ENCODE measurements at places on chromosomes 2 and 18.

DNA sequence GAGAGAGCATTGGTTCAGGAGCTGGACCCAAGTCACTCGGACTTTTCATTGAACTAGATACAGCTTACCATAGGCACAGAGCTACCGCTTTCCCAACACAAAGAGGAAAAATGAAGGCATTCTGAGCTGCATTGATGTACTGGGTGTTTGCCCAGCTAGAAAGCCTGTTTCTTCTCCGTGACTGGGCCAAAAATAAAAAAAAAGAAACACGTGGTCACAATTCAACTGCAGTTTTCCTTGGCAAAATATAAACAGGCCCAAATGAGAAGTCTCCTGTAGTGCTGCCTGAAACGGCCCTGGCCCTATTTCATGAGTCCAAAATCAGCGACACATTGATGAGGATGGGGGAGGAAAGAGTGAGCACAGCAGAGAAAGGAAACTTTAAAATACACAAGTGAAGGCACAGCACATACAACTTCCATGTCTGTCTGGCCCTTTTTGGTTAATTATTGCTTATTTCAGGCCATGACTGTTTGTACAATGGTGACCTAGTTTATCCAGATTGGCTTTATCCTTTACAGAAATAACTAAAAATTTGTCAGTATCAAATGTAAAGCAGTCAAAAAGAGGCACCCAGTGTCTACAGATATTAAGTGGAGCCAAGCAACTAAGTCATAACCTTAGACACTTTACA, 179.7 kb downstream of the ICOS start:
- DNase-seq, result no peak

DNA sequence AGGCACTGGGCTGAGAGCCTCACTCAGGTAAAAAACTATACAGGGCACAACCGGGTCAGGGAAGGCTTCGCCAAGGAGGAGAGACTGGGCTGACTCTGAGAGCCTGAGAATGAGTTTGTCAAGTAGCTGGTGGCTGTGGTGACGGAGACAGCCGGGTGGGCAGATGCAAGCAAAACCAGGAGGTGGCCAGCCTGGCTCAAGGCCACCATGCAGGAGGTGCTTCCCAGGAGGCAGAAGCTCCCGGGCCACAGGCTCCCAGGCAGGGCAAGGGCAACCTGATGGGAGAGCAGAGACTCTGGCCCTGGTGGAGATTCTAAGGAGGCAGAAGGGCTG, 2.9 kb upstream of the INHBB start:
- no peak for DNase-seq

GRCh38 chr2:179344280-179344964, 79.8 kb upstream of the SESTD1 start:
- no peak for DNase-seq

GRCh38 chr2:189951791-189952535, 110.6 kb downstream of the MSTN start:
- DNase-seq, result no peak

DNA sequence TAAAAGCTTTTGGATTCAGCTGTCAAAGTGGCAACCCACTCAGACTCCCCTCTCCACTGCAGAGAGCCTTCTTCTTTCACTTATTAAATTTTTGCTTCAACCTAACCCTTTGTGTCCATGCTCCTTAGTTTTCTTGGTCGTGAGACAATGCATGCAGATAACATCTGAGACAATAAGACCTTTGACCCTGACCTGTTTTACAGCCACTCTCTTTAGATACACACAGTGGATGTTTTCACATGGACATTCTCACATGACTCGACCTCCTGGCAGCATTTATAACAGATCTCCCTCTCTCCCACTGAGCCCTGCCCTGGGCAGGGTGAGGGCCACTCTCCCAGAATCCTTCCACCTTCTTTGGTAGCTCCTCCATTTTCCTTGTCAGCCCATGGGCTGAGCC, 30.4 kb upstream of the IL36G start:
- DNase-seq, result no peak

DNA sequence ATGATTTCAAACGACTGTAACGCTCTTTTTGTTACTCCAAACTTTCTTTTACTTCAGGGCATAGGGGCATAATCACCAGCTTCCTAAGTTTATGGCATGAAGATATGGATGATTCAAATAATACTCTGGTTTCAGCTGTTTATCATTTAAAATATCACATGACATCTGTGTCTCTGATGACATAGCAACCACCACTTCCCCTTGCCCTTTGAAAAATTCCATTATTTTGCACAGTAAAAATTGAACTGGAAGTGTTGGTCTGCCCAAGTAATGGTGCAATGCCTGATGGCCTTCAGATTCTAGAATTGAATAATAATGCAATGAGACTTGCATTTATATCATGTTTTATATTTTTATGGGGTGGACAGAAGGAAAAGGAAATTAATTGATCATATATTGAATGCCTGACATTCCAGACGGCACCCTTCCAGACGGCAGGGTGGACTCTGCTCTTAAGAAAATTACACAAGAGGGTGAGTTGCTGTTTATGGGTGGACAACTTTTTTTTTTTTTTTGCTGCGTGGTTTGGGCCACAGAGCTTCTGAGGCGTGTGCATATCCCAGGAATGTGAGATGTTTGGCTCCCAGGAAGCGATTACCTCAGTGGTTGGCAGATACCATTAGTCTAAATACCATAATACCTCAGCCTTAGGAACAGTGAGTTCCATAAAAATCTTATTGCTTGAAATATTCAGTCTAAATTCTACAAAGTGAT, 101.7 kb upstream of the ZNF521 start:
- no peak for DNase-seq

DNA sequence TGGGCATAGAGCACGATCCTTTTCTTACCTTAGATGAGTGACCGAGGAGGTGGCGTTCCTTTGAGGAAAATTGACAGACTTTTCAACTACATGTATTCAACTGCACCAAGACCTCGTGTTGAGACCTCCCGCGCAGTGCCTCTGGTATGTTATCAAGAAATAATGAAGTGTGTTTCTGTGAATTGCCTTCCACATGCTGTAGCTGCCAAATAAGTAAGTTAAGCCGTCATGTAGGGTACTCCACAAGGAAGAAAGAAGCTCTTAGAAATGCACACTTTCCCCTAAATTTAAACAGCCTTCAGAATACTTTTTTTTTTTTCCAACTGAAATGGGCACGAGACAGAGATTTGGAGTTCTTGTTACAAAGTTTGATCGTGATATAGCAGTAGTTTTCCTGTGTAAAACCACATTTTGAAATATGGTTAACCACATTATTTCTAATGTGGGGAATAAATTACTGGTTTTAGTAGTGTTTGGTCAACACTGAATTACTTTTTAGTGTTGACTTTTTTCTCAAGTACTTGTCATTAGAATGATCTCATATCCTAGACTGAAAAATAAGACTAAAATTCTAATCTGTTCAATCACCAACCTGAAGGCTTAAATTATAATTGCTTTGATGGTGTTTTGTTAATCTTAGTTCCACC, 30.5 kb downstream of the PDK1 start:
- DNase-seq, result no peak

DNA sequence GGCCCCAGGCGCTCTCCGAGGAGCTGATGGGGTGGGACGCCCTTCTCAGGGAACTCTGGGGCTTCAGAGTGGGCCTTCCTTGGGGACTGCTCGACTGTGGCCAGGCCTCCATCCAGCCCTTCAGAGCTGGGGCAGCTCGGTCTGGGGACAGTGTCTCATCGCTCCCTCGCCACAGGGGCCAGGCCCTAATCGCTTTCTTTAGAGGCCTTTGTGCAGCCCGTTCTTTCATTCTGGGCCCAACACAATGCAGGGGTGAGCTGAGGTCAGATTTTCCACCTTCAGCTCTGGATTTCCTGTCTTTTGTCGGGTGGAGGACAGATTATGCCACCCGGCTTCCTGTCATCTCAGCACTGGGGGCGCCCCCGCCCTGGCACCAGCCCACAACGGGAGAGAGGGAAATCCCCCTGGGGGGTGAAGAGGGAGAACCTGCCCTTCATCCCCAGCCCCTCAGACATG, 25.2 kb downstream of the MYCN start:
- peak; percentile 15 for DNase-seq

- no peak for DNase-seq
Observed at GRCh38 chr2:216362730-216363129, 9.6 kb downstream of the MARCHF4 start.

DNA sequence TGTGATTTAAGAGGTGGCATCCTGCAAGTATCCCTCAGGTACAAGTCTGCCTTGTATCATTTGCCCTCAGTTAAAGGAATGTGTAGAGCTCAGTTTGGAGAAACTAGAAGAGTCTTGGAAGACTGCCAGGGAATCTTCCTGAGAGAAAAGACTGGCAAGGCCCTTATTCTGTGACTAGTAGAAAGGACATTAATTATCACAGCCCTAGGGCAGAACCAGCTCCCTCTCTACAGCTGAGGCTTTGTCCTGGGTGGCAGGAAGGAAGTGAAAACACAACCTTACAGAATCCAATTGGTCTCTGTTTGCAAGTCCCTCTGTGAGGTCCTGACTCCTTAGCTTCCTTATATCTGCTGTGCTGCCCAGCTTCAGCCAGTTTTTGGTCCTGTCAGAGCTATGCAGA, 385.9 kb upstream of the CYRIA start:
- no peak for DNase-seq

GRCh38 chr18:78974115-78974761, 5.4 kb upstream of the SALL3 start:
- DNase-seq, result no peak

DNA sequence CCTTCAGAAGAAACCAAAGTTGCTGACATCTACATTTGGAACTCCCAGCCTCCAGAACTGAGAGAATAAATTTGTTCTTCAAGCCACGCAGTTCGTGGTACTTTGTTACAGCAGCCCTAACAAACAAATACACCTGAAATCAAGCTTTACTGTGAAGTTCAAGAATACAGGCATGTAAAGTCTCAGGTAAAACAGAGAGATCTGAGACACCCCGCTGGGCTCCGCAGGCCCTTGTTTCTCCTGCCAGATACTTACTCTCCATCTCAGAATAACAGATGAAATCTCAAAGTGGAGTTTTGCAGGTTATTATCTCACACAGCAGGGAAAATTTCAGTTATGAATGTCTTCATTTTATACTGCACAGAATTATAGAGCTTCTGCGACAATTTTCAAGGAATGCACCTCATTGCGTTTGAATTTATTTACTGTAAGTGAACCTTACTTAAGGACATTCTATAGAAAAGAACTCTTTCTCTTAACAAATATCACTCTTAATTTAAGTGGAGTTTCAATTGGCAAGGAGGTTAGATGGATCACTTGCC, 492.4 kb upstream of the LRATD1 start:
- DNase-seq, result no peak

GRCh38 chr2:240591226-240591625, 4.7 kb downstream of the CAPN10 start:
- DNase-seq, result no peak
